ENCODE measurements at places on chromosomes 7 and 10. TPM values are rescaled to one million over a fixed set of nuclear protein-coding genes. Genes with fewer than 3 reads are reported as not detected.
A peak's percentile ranks its signal among the peaks of the same experiment; 100 is the strongest.

DNA sequence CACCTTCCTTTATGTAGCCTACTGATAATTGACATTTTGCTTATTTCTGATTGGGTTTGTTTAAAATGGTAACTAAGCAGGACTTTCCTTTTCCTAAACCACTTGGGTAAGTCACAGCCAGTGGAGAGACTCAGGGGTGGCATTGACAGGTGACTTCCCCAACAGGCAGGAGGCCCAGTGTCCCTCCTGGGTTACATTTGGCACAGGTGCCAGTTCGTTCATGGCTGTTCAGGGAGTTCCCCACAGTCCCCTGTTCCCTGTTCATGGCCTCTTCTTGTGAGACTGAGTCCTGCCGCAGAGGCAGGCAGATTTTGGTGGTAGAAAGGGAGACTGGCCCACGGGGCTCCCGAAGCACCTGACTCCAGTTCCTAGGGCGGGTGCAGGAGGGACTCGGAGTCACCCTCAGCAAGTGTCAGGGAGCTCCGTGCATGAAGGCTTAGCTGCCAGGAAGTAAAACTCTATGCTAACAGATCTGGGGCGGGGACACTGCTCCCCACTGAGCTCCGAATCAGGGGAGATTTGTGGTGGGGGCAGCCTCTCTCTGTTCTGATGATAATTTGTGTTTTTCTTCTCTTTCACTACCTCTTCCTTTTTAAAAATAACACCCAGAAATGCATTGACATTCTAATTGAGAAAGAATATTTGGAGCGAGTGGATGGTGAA lies 84.1 kb downstream of the EZH2 start:
- DNase-seq, result no peak

- no peak for DNase-seq
These were observed 322.9 kb upstream of the AKR1E2 start for GRCh38 chr10:4503076-4503475.

GRCh38 chr10:43689955-43690771 lies 41.5 kb upstream of the ZNF32 start:
- peak; percentile 43 for DNase-seq

GRCh38 chr7:131365838-131366237 lies 38.2 kb downstream of the MKLN1 start:
- DNase-seq, result no peak

GRCh38 chr7:114412548-114412947 lies 2.1 kb upstream of the FOXP2 start:
- DNase-seq, result no peak

GRCh38 chr10:7794251-7795026 lies 6.5 kb downstream of the ATP5F1C start:
- no peak for DNase-seq

DNA sequence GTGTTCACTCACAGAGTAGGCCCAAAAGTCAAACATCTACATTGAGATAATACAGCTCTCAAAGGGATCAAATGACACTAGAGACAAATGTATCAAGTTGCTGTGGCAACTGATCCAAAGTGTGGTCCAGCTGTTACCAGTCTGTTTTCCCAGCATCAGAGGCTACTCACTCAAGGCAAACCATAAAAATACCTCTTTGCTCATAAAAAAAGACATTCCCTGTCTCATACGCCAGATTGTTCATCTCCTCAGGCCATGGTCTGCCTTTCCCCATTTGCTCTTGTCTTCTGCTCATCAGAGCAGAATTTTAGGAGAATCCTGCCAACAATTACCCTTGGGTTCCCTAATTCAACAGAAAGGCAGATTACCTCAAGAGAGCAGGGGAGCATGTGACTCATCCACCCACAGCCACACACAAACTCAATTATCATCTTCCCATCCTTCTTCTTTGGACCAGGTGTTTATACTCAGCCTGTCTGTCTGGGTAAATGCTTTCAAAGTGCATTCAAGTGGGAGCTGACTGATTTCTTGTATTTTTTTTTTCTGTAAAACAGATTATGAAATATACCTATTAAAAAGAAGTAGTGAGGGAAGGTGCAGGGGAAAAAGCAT lies 226.5 kb upstream of the HPS1 start:
- DNase-seq, result no peak

GRCh38 chr7:82390936-82391335 lies 52.6 kb downstream of the CACNA2D1 start:
- DNase-seq, result no peak

GRCh38 chr10:89836840-89837164 lies 135.4 kb downstream of the KIF20B start:
- DNase-seq, result no peak

- DNase-seq, result no peak
These were observed 62.1 kb downstream of the TCERG1L start for GRCh38 chr10:131249238-131249954.

DNA sequence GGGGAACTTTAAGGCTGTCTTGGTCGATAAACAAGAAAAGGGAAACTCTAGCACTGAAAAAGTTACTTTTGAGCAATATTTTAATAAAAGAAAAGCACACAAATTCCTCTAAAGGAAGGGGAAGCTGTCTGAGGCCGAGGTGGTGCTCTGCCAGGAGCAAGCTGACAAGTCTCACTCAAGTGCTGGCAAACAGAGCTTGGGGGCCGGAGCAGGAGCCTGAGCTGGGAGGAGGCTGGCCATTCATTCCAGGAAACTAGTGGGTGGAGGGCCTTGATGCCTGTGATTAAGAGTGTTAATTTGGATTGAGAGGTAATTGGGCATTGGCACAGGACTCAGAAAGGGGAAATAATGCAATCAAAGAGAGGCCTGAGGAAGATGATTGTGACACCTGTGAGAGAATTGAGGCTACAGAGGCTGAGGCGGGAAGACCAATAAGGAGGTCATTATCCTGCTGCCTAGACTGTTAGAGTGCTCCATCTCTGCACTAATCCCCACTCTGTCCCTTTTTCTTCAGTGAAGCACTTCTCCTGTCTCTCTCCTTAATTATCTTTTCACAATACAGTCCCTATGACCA lies 154.9 kb upstream of the COL1A2 start:
- DNase-seq, result no peak

DNA sequence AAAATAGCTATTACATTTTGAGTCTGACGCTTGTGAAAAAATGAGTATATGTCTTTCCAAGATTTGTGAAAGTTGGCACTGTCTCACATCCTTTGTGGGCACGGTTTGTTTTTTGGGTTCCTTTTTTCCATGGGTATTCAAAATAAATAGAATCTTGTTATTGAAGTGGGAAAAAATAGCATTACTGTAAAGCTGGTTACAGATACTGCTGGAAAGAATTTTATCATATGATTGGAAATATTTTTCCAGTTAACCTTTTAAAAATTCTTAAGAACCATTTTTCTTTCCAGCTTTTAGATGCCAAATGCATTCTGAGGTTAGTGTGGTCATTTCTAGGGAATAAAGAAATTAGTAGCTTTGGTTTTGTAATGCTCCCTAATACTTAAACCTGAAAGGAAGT lies 11.4 kb downstream of the NET1 start:
- no peak for DNase-seq

- no peak for DNase-seq
These were observed 12.0 kb downstream of the GIMAP8 start for GRCh38 chr7:150462413-150462812.

GRCh38 chr10:132332433-132332754 lies 401 bp downstream of the LRRC27 start:
- DNase-seq, result no peak

DNA sequence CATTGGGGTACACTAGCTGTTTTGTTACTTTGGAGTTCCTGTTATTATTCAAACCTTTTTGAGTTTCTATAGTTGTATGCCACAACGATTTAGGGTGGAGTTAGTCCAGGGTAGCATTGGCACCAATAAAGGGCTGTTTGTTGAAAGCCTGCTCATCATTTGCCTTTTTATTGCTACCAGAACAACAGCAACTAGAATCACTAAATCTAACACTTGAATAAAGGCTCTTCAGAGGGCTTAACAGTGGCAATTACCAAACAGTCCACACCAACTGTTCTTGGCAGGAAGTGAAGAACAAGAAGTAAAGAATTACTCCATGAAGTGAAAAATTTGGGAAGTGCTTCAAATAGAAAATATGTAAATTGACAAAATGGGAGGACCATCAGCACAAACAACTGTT lies 621.4 kb downstream of the PHTF2 start:
- no peak for DNase-seq

- no peak for DNase-seq
These were observed 2.7 kb upstream of the HERPUD2 start for GRCh38 chr7:35697414-35698175.

- DNase-seq, result no peak
These were observed 91.5 kb downstream of the RBM20 start for GRCh38 chr10:110735620-110736027.

GRCh38 chr7:91424371-91424770 lies 160.1 kb downstream of the FZD1 start:
- no peak for DNase-seq

- no peak for DNase-seq
These were observed 63.1 kb upstream of the STEAP1B start for GRCh38 chr7:22563032-22563501.

GRCh38 chr7:142338633-142339501 lies 81.0 kb upstream of the PRSS58 start:
- DNase-seq, result no peak

DNA sequence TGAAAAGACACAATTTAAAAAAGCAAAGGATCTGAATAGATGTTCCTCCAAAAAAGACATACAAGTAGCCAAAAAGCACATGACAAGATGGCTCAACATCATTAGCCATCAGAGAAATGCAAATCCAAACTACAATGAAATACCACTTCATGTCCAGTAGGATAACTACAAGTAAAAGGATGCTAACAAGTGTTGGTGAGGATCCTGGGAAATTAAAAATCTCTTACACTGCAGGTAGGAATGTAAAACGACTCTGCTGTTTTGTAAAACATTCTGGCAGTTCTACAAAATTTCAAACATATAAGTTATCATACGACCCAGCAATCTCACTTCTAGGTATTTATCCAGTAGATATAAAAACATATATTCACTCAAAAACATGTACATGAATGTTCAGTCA lies 161.3 kb downstream of the SRPK2 start:
- no peak for DNase-seq

- peak; percentile 12 for DNase-seq
These were observed 1.3 kb downstream of the SEMA3D start for GRCh38 chr7:85185424-85186082.

The CCDC172 gene
- total RNA-seq, result not detected

The SH2D4B gene
- 0.92 TPM for total RNA-seq

The EVX1 gene
- not detected for total RNA-seq

The STEAP2 gene
- 27.7 TPM for total RNA-seq

The FAM25A gene
- total RNA-seq, result not detected

The ATP6V0A4 gene
- total RNA-seq, result not detected

The LFNG gene
- 24.1 TPM for total RNA-seq

The FRAT1 gene
- total RNA-seq, result 11.6 TPM

The CUBN gene
- 4.6 TPM for total RNA-seq
